ENCODE measurements at places on chromosomes 13 and 19.

DNA sequence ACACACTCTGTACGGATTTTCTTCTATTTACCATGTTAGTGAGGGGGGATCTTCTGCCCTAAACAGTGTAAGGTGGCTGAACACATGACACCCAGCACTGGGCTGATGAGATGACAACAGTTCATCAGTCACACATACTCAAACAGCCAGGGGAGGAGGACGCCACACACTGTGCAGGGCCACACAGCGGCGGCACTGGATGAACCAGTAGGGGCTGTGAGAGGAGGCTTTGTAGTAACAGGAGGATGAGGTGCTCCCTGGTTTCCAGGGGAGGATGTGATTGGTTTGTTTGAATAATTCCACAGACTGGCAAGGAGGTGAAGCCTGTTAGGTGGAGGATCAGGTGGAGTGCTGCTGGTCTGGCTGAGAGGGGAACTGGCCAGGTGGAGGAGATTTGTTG lies 16.3 kb upstream of the GTF3A start:
- DNase-seq: no peak

DNA sequence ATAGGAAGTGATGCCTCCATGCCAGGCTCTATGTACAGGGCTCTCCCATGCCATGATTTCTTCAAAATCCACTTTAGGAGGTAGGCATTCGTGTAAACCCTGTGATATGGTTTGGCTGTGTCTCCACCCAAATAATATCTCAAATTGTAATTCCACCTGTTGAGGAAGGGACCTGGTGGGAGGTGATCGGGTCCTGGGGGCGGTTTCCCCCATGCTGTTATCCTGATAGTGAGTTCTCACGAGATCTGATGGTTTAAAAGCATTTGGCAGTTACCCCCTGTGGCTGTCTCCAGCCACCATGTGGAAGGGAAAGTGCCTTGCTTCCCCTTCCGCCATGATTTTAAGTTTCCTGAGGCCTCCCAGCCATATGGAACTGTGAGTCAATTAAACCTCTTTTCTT lies 8.1 kb downstream of the SARS2 start:
- DNase-seq: no peak

GRCh38 chr13:110360598-110360997 lies 53.5 kb downstream of the COL4A2 start:
- no peak for DNase-seq

DNA sequence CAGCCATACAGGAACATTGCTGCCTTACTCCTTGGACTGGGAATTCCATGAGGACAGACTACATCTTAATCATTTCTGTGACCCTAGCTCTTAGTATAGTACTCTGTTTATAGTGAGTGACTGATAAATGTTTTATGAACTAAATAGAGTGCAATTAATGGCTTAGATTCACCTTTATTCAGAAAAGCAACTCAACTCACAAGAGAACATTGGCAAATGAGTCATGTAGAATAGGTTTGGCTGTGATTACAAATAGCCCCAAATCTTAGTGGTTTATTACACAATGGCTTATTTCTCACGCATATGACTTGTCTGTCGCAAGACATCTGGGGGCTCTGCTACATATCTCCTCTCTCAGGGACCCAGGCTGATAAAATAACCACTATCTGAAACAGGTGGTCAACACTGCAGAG lies 121.6 kb upstream of the KL start:
- no peak for DNase-seq

DNA sequence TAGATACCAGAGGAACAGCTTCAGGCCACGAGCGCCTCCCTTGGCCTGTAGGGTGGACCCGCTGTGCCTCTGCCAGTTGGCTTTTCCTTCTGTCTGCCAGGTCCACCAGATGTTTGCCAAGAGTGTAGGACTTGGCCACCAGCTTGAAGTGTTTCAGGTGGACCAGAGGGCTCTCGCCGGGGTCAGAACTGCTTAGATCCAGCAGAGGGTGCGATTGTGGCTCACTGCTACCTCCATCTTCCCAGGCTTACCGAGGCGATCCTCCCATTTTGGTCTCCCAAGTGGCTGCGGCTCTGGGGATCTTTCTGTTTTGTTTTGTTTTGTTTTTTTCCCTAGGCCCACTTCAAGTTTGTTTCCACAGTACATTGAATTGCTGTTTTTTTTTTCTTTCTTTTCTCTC lies 23.0 kb upstream of the ZNF730 start:
- no peak for DNase-seq

GRCh38 chr19:51010066-51010795 lies 8.8 kb upstream of the KLK8 start:
- no peak for DNase-seq

GRCh38 chr19:47542030-47542475 lies 27.2 kb upstream of the NAPA start:
- DNase-seq: no peak

- no peak for DNase-seq
These were observed 29.7 kb downstream of the GTF2F2 start for GRCh38 chr13:45149964-45150363.

DNA sequence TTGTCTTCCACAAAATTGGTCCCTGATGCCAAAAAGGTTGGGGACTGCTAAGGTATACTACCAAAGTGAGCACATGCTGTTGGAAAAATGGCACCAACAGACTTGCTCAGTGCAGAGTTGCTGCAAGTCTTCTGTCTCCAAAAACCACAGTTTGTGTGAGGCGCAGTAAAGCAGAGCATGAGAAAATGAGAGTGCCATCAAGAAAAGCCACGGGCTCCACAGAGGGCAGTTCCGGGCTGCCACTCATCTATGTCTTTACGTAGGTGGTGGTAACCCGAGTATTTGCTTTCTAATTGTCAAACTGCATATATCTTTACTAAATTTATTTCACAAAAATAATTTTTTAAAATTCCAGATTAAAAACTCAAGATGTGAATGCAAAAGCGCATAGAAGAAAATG lies 123.8 kb downstream of the RNF17 start:
- DNase-seq: no peak

GRCh38 chr13:46571189-46571908 lies 18.4 kb downstream of the LRCH1 start:
- DNase-seq: no peak

DNA sequence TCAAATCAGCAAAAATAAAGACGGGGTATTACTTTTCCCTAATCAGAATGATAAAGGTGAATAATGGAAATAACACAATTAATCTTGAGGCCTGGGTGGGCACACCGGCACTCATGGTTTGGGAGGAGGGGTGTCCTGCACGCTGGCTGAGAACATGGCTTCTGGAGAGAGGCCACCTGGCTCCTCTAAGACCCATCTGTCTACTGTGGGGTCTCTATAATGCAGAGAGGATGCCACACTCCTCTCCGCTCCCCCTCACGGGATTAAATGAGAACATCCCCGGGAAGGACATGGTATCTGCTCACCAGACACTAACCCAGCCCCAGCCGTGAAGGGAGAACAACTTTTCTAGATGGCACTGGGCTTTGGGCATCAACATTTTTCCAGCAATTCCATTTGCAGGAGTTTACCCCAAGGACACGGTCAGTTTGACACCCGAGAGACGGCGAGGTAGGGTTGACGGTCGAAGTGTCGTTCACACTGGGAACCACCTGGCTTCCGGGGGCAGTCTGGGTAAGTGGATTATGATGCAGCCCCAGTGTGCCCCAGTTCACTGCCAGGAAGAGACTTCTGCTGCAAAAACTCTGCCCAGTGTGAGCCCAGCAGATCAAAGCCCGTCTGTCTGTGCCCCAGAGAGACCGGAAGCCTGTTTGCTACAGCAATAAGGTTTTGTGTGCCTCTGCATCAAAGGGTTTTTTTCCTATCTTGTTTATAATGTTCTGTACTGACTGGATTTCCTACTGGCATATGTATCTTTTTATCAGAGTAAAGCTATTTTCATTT lies 56.6 kb downstream of the CEBPG start:
- DNase-seq: no peak

- no peak for DNase-seq
These were observed 345.3 kb downstream of the ENOX1 start for GRCh38 chr13:43441464-43441863.

DNA sequence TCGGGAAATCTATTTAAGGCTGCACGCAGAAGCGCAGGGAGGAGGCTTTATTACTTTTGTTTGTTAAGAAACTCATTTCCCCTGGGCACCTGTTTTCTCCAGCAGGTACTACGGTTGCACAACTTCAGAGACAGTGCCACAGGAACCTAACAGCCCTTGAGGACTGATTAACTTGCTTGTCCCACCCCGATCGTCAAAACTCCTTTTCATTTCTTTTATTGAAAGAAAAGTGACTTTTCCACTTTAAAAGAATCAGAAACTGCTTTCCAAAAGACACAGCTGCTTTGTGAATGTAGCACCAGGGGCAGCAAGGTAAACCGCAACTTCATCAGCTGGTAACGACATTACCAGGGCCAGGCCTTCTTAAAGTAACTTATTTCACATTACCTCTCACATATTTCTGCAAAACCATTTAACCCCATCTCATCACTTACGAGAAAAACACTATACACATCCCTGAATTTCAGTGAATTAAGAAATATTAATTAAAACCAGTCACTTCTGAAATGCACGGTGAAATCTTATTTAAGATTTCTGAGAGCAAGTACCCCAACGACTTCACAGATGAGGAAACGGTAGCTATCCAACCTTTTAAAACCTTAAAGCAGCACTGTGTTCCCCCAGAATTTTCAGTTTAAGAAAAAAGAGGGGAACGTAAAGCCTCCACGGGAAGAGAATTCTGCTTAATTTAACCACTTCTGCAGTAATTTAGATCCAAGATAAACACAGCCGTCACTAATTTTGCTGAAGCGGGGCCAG lies 1.4 kb downstream of the ANKRD10 start:
- DNase-seq: no peak

- DNase-seq: no peak
These were observed 10.1 kb downstream of the CNOT3 start for GRCh38 chr19:54147676-54148075.

- DNase-seq: no peak
These were observed 429.3 kb downstream of the PCDH20 start for GRCh38 chr13:60986301-60986700.

- DNase-seq: no peak
These were observed 657.8 kb downstream of the DACH1 start for GRCh38 chr13:71209217-71209616.

DNA sequence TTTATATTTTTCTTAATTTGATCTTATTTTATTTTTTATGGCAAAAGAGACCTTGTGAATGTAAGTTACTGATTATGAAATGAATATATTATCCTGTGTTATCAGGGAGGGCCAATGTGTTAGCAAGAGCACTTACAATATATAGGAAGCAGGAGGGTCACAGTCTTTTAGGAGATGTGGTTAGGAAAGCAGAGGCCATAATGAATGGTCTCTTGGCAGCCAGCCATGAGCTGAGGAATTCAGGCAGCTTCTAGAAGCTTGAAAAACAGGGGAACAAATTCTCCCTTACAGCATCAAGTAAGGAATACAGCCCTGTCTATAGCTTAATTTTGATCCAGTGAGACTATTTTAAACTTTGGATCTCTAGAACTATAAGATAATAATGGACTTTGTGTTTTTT lies 2374.6 kb downstream of the PCDH9 start:
- no peak for DNase-seq

DNA sequence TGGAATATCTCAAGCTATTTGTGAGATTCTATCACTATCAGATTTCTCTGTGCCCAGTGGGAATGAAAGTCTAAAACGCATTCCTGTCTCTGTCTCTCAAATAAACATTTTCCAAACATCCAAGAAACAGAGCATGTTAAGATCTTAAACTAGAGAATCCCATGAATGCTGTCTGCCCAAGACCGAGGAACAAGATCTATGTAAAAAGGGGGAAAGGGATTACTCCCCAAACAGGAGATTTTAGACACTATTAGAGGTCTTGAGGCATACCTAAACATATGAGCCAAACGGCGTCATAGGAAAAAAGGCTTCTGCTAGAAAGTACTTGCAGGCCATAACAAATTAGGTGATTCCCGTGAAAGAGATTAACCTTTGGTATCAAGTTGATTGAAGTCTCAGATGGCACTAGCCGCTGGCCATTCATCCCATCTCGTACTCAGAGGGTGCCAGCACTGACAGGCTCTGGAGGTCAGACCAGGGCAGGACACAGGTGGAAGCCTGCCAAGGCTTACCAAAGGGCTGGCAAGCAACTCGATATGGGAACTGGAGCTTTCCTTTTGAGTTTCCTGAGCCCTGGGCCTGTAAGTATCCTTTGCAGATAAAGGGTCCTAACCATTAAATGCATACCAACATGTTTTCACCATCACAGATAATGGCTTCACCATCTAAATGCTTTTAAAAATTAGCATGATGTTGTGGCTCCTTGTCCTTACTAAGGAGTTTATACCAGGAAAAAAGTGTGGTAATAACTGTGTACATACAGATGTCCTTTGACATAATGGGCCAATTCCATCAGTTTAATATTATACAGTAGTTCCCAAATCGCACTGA lies 225.2 kb downstream of the FOXO1 start:
- DNase-seq: no peak

DNA sequence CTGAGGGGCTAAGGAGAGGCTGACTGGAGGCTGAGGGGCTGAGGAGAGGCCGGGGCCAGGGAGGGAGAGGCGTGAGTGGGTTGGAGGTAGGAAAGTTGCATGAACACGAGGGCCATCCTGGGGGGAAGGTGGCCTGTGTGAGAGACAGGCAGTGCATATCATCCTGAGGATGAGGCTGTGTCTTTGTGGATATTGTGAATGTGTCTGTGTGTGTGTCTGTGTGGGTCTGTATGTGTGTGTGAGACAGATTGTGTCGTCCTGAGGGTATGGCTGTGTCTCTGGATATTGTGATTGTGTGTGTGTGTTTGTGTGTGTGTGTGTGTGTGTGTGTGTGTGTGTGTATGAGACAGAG lies 422 bp downstream of the ZNF71 start:
- DNase-seq: no peak

DNA sequence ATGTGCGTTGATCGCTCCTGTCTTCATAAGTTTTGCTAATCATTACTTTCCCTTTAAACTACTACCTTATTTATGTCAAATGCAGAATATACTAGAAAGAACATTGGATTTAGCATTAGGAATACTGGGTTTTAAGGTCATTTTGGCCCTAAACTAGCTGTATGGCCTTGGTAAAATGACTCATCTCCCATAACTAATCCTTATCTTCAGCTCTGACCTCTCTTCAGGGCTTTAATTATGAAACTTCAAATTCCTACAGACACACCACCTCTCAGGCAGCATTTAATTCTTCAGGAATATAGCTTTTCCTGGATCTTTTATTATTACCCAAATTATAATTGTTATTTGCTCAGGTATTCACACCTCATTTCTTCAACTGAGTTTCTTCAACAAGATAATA lies 121.2 kb downstream of the STARD13 start:
- DNase-seq: no peak

DNA sequence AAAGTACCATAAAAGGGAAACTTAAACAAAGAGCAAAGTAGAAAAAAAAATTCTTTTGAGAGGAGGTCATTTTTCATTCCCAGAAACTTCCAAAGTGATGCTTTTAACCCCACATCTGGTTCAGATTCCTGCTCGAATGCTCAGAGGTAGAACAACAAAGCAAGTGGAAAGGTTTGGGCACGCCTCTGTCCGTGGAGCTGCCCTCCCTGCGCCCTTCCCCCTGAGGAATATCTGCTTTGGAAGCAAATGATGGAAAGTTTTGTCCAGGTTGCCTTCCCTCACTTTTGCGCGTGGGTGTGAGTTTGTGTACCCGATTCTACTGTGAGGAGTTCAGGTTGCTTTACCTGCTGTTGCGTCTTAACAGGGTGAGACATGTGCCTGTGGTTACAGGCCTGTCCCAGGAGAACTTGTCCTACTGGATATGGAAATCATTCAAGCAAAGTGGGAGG lies 110.2 kb downstream of the KLF5 start:
- DNase-seq: no peak
